ENCODE measurements at places on chromosomes 6 and 20.

GRCh38 chr20:53578492-53579222 is 15.0 kb downstream of the ZNF217 start:
- DNase-seq: peak; percentile 25

DNA sequence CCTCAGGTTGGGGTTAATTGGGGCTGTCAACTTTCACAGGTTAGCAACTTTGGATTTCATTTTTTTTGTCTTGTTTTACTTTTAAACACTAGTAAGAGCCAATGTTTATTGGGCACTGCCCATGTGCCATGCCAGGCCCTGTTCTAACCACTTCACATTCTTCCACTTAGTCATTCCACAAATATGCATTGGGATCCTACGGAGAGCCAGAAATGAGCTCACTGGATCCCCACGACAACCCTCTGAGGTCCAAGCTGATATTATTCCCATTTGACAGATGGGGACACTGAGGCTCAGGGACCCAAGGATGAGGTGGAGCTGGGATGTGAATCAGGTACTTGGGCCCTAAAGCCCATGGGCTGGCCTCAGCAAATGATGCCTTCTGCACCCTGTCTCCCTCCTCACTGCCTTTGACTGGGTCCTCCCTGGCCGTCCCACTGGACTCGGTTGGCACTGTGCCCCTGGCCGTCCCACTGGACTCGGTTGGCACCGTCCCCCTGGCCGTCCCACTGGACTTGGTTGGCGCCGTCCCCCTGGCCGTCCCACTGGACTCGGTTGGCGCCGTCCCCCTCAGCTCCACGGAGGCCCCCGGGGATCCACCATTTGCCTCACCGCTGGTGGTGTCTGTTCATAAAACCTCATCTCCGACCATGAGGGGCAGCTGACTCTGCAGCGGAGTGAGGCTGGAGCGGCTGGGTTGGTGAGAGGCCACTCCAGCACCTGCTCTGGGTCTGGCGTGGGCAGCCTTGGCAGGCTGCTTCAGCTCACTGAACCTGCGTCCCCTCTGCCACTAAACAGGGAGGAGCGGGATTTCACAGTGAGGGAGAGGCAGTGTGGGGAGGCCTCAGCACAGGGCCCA is 4.8 kb upstream of the PMEPA1 start:
- DNase-seq: no peak

- no peak for DNase-seq
These were observed 75.8 kb downstream of the CDH22 start for GRCh38 chr20:46232539-46232938.

DNA sequence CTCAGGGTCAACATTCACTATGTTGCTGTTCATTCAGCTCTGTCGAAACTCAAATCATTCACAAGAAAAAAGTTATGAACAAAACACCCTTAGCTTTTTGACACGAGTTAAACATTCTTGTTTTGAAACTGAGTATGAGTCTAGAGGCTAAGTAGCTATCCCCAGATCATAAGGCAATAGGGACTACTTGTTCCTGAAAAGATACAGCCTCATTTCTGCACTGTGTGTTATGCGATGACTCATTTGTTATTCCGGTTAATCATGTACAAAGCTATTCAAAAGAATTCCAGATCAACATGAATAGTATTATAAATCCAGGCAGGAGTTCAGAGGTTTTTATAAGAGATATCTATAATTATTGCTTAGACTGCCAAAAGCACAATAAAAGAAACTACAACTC is 908.0 kb downstream of the QKI start:
- no peak for DNase-seq

DNA sequence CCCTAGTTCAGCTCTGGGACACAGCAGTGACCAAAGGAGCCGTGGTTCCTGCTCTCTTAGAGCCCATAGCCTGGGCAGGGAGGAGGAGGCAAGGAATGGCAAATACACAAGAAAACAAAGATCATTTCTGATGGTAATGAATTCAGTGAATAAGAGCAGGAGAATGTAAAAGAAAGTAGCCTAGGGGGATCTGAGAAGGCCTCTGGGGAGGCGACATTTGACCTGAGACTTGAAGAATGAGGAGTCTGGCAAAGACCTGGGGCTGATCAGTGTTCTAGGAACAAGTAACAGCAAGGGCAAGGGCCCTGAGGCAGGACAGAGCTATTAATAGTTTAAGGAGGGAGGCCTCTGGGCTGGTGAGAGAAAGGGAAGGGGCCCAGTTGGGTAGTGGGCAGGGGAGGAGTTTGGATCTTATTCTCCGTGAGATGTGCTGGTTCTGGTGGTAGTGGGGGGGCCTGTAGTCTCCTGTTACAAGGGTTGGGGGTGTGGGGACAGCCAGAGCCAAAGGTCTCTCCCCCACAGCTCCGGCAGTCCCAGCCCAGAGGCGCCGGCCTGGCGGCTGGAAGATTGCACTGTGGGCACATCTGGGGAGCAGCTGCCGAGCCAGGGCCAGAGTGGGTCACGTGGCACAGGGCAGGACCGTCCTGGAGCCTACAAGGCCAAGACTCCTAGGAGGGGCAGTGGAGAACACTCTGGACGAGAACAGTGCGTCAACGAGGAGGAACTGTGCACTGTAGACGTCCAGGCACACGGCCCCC is 9.3 kb upstream of the ID1 start:
- no peak for DNase-seq

DNA sequence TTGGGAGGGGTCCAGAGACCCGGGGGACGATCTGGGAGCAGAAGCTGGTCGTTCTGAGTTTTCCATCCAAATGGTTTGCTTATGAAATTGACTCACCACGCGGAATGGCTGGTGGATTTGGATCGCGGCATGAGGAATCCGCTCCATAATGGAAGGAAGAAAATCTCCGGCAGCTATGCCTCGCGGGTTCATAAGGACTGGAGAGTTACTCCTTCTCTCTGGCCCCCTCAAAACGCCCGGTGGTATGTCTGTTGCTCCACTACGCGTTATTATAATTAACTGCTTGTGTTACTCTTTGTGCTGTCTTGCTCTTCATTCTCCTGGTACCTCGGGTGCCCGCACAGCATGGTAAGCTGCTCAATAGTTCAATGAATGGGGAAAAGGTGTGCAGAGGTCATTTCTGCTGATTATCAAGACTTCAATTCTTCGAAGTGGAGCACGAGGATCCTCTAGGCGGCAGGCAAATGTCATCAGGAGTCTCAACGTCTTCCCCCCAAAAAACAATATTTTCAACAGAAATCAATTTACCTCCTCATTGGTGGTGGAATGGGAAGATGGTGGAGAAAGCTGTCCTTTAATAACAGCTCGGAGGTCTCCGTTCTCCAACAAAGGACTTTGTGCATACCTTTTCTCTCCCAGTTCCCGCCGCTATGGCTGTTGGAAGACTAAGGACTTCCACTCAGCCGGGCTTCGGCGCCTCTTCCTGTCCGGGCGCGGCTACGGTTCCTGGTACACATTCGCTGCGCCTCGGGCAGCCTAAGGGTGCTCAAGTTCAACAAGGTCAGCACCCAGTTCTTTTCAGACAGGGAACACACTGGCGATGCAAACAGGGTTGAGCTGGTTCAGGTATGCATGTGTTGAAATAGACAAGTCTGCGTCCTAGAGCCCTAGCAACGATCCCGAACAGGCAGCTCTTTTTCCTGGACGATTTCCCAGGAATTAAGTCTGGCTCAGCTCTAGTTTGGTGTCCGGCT is 9.2 kb upstream of the PRSS16 start:
- no peak for DNase-seq

DNA sequence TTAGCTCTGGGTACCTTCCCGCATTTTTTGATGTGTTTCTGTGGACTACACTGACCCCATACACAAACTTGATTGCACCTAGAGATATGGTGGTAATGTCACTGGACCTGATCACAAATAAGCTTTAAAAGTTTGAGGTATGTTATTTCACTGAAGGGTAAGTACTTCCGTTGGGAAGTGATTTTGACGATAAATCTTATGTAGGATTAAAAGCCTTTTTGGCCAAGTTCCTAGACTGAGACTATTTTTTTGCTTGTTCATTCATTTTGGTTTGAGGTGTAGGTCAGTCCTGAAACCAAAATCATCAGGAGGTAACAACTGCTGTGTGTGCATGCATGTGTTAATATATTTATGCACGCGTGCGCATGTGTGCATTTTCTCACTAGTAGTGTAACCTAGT is 336.3 kb downstream of the TFAP2A start:
- DNase-seq: no peak

- DNase-seq: no peak
These were observed 16.4 kb downstream of the TRAM2 start for GRCh38 chr6:52560462-52560861.

DNA sequence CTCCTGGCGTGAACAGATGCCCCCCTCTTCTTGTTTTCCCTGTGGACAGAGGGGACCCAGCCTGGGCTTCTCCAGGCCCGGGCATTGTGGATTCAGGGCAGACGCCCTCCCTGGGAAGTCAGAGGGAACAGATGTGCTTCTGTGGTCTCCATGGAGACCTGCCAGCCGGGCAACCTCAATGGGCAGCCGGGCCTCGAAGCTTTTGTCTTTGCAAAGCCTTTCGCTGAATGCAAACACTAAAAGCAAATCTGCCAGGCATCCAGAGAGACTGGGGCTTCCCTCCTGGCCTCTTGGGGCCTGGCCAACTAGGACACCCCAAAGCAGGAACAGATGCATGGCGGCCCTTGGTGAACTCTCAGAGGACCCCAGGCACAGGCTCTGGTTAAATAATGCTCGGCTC is 370.0 kb upstream of the SULF2 start:
- DNase-seq: no peak

DNA sequence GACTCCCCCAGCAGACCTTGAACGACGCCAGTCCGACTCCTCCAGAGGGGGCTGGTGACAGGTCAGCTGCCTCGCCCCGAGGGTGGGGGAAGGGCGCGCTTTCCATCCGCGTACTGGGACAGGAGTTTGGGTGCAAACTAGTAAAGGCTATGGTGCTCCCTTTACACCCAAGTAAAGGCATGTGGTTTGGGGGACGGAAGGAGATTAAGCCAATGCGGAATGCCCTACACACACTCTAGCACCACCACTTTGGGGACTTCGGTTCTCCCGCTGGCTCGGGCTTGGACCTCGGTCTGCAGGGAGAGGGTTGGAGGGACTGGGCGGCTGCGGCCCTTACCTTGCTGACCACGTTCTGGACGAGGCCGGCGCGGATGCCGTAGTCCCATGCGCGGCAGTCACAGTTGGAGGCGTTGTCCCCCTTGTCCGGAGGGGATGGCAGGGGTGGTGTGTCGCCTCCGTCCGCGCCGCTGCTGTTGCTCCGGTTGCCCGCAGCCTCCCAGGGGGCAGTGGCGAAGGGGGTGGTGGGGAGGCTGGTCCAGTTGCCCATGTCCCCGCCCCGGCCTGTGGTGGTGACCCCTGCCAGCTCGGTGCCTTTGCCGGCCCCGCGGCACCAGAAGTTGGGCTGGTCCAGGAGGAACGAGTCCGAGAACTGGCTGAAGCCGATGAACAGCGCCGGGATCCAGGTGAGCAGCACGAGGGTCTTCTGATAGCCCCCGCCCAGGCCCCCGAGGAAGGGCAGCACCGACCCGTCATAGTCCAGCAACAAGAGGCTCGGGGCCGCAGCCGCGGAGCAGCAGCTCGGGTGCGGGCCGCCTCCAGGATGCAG is 1.1 kb downstream of the SLC22A23 start:
- DNase-seq: no peak

DNA sequence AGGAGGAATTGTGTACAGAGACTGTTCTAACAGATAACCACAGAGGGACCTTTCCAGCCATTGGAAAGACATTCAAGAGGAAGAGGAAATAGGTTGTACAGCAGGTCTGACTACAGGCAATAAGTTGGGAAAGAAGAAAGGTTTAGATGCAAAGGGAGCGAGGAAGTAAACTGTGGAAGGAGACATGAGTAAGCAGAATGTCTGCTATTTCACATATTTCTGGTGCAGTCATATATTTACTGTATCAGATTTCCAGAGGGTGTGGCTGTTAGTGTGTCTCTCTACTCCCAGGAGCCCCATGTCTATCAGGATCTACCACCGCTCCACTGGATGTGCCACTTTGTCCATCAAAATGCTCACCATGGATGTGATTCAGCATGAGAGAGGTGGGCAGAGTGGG is 25.9 kb downstream of the MRS2 start:
- DNase-seq: no peak

GRCh38 chr6:121885399-121886152 is 450.1 kb downstream of the GJA1 start:
- no peak for DNase-seq

DNA sequence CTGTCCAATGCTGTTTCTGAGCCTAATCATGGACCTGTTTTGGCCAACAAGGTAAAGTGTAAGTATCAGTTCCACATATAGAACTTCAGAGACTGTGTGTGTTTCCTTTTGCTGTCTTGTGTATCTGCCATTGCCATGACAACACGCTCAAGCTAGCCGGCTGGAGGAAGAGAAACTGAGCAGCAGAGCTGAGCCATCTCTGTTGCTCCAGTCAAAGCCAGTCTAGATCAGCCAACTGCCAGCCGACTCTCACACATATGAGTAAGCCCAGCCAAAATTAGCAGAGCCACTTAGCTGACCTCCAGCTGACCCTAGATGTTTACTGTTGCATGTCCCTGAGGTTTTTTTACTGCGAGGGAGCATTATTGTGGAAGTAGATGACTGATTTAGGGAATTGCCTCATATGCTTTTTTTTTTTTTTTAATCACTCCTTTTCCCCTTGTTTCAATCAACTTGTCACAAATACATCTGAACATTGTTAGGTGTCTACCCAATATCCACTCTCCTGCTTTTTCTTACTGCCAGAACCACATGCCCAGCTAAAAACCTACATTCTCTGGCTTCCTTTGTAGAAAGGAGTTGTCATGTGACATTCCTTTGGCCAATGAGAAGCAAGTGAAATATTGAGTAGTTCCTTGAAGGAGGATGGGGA is 304.3 kb upstream of the SUPT3H start:
- DNase-seq: no peak

DNA sequence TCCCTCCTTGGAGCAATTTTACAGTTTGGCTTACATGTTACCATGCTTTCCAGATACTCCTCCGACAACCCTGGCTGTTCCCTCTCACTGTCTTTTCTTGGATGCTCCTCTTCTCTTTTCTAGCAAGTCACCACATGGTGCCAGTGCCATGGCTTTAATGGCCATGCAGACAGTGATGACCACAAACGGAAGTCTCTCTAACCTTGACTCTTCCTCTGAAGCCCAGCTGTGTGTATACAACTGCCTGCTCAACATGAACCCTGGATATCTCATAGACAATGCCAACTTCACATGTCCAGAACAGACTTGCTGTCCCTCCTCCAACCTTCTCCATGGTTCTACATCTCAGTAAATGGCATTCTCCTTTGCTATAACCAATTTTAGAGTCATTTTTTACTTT is 49.8 kb upstream of the NEDD9 start:
- no peak for DNase-seq

DNA sequence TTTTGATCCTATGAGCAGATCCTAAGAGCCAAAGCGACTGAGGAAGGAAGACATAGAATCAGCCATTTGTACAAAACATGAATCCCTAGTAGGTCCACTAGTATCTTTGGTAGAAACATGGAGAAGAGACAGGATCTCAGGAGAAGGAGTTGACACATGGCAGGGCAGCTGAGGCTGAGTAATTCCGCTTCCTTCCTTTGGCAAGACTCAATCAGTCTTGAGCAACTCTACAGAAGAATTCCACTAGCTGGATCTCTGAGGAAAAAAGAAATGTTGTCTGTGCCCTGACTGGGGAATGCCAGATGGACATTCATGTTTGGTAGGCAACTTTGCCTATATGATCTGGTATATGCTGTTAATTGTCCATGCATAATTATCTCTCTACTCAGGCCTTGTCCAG is 35.3 kb downstream of the ESR1 start:
- no peak for DNase-seq

- DNase-seq: no peak
These were observed 29.5 kb downstream of the CDYL start for GRCh38 chr6:4805553-4806336.

All from effector memory CD4-positive, alpha-beta T cell (primary cell).